NB4 (cell line): ENCODE measurements at places on chromosomes 11 and 22.

GRCh38 chr22:24948356-24949202 lies 2.1 kb upstream of the LHFPL7 start:
- DNase-seq, result no peak

DNA sequence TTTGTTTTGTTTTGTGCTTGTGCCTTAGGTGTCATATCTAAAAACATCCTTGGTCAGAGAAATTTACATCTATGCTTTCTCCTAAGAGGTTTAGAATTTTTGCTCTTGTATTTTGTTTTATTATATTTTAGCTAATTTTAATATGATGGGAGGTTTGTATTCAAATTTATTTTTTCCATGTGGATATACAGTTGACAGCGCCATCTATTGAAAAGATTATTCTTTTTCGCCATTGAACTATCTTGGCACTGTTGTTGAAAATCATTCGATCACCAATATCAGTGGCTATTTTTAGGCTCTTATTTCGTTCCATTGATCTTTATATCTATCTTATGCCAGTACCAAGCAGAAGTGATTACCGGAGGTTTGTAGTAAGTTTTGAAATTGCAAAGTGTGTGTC lies 510.3 kb downstream of the BRD1 start:
- no peak for DNase-seq

- DNase-seq, result no peak
Measured at GRCh38 chr11:120067438-120068113, 70.3 kb downstream of the TRIM29 start.

GRCh38 chr11:90242894-90243416 lies 20.1 kb upstream of the CHORDC1 start:
- DNase-seq, result no peak

DNA sequence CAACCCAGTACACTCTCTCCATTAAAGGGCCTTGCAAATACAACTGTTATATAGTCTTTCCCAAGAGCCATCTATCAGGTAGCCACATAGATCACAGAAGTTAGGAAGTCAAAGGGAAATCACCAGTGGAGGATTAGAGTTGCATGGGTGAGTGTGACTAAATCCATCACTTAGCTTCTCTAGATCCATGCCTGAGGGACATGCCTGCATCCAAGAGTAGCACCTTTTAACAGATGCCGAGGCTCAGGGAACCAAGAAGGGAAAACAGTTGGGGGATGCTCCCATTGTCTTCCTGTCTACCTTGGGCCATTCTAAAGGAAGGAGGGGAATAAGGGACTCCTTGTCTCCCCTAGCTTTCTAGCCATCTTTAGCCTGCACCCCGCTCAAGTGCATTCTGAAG lies 77.9 kb downstream of the XRRA1 start:
- DNase-seq, result peak; percentile 13

- DNase-seq, result no peak
Measured at GRCh38 chr11:106353031-106353430, 275.6 kb downstream of the AASDHPPT start.

GRCh38 chr11:122882189-122882856 lies at the start of gene JHY:
Gene JHY (plus strand): TSS chr11:122882759. CDS start chr11:122885850, 3,091 bp downstream.
- DNase-seq, result peak; percentile 60

- DNase-seq, result no peak
Measured at GRCh38 chr11:115715251-115715770, 211.1 kb upstream of the CADM1 start.

DNA sequence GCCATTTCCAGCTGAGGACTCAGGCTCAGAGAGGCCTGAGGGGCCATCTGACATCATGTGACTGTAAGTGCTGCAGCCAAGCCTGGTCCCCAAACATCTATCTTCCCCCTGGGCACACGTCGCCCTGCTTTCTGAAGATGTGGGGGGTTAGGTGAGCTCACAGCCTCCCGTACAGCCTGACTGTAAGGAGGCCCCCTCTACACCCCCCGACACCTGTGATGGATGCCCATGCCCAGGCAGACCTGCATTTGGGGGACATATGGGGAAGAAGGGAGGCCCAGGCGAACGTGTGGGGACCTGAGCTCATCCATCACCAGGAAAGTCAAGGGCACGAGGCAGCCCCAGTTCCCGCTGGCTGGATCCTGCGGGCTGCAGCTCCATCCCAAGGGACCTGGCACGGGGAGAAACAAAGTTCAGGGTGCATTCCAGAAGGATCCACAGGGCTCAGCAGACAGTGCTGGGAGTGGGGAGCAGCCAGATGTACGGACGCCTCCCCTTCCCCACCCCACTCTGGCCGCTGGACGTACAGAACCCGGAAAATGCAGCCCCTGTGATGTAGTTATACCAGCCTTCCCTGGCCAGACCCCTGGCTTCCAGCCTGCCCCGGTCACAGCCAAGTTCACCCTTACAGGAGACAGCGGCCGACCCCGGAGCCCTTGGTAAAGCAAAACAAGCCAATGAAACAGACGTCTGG lies 1431.4 kb downstream of the BRD1 start:
- no peak for DNase-seq

- DNase-seq, result peak; percentile 73
Measured at GRCh38 chr11:34250732-34251588, 106.8 kb downstream of the ABTB2 start.

GRCh38 chr11:73257342-73258103 lies 14.6 kb upstream of the P2RY6 start:
- no peak for DNase-seq

DNA sequence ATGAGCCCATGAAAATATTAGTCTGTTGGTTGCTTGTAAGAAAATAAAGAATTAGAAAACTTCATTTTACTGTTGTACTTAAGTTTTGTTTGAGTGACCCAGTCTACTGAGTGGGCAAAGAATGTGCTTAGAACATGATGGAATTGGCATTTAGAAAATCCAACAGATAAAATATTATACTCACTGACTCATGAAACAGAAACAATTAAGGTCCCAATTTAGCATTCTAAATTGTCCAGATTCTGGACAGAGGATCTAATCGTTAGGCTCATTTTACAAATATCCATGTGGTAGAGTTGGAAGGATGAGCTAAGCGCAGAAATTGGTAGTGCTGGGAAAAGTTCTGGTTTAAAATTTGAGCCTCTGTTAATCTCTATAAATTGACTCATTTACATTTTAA lies 45.4 kb downstream of the METTL15 start:
- no peak for DNase-seq

DNA sequence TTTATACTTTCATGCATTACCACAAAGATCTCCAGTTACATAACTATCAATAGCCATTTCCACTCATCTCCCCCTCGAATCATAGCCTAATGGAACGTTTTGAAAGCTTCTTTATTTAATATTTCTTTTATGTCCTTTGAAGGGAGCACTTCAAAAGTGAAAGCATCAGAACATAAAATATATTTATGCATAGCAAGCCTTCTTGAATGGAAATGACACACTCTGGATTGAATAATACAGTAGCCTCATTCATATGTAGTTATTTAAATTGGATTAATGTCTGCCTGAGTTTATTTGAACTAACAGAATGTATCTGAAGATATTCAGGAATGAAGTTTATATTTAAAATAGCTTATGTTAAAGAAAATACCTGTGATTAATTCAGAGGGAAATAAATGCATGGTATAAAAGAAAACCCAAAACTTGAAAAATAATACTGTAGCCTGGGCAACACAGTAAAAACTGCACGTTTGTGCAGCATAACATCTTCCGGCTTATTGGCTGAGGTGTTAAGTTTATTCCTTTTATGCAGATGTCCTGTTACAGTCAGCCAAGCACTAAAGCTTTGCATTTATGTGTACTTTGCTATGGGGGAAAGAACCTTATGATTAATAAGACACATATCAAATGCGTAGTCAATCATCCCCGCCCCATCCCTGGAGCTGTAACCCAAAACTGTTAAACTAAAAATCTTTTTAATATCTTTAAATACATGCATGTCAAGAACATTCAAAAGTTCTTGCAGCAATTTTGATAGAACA lies 22.0 kb downstream of the OOSP3 start:
- no peak for DNase-seq

DNA sequence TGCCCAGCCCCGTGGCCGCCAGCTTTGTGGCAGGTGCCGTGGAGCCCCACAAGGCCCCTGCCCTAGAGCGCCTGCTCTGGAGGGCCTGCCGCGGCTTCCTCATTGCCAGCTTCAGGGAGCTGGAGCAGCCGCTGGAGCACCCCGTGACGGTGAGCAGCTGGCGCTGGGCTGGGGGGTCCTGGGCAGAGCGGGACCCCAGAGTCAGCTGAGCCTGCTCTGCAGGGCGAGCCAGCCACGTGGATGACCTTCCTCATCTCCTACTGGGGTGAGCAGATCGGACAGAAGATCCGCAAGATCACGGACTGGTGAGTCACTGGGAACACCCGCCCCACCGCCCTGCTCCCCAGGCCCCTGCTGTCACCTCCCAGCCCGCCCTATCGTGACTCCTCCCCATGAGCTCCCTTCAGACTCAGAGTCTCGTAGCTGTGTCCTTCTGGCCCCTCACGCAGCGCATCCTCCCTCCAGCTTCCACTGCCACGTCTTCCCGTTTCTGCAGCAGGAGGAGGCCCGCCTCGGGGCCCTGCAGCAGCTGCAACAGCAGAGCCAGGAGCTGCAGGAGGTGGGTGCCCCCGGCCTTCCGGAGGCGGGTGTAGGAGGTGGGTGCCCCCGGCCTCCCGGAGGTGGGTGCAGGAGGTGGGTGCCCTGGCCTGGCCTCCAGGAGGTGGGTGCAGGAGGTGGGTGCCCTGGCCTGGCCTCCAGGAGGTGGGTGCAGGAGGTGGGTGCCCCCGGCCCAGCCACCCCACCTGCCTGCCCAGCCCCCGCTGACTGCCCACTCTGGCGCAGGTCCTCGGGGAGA lies 4.7 kb downstream of the TCIRG1 start:
- peak; percentile 96 for DNase-seq

DNA sequence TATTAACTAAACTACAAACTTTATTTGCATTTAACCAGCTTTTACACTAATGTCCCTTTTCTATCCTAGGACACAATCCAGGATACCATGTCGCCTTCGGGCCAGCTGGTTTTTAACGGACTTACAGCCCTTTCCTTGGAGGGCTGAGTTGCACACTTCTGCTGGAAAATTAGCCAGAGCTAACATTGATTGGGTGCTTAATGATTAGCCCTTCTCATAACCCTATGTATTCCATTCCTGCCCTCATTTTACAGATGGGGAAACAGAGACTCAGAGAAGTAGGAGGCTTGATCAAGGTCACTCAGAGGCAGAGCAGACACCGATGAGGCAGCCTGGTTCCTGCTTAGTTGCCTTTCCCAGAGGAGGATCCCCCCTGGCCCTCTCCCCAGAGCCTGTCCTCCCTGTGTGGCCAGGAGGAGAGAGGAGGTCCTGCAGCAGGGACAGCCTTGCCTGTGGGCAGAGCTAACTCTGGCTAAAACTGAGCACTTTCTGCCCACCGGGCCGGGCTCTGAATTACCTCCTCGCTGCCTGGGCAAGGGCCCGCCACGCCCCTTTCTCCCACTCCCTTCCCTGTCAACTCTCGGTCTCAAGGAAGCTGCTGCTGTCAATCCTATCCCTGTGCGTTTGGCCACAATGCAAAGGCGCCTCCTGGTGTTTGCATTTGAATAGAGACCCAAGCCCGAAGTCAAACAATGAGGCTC lies 59.6 kb upstream of the PAX6 start:
- DNase-seq, result peak; percentile 66

DNA sequence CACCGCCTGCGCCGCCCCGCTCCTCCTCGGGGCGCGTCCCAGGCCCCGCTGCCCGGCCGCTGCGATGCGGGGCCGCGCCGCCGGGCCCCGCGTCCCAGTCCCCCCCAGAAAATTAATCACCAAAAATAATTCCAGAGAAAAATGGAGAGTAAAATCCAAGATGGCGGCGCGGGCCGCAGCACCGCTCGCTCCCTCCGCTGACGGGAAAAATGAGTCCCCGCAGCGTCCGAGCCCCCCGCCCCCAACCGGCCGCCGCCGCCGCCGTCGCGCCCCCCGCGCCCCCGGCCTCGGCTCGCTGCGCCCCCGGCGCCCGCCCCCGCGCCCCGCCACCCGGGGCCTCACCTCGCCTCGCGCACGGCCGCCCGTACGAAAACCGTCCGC lies at the start of gene KMT5B:
TSS of gene KMT5B (minus strand) at position 162 of the 381 bp plus-strand sequence. CDS start 23,220 bp downstream, outside the sequence.
- no peak for DNase-seq

GRCh38 chr11:32139896-32140520 lies 49.1 kb downstream of the RCN1 start:
- DNase-seq, result no peak

- DNase-seq, result peak; percentile 79
Measured at GRCh38 chr11:66022401-66023185, 3.7 kb downstream of the CATSPER1 start.

GRCh38 chr11:123034597-123034996 lies 27.3 kb downstream of the HSPA8 start:
- peak; percentile 88 for DNase-seq

GRCh38 chr11:63937713-63938478 lies 906 bp upstream of the NAA40 start:
- peak; percentile 55 for DNase-seq

GRCh38 chr11:114606003-114606801 lies 10.6 kb upstream of the NXPE4 start:
- DNase-seq, result no peak

- peak; percentile 10 for DNase-seq
Measured at GRCh38 chr11:102522312-102523188, 8.0 kb downstream of the MMP7 start.

GRCh38 chr11:122399375-122399774 lies 256.1 kb upstream of the UBASH3B start:
- no peak for DNase-seq
